M059J (cell line): ENCODE measurements at places on chromosomes 5 and 9. TPM values are rescaled to one million over a fixed set of nuclear protein-coding genes. Genes with fewer than 3 reads are reported as not detected.

The GPR151 gene
- not detected in 2 replicates for total RNA-seq

The C7 gene
- total RNA-seq: 0.84 and 7.4 TPM in 2 replicates

The TXNDC8 gene
- total RNA-seq: not detected in 2 replicates

The BARX1 gene
- 0.69 TPM in 1 of 2 replicates, not detected in the other for total RNA-seq

The PRR7 gene
- 24.8 and 44.4 TPM in 2 replicates for total RNA-seq

The SLC6A3 gene
- not detected in 2 replicates for total RNA-seq

The GPR150 gene
- total RNA-seq: 0.34 and 2.4 TPM in 2 replicates

GRCh38 chr5:2039180-2039531, 156.4 kb upstream of the IRX4 start:
- DNase-seq: no peak

DNA sequence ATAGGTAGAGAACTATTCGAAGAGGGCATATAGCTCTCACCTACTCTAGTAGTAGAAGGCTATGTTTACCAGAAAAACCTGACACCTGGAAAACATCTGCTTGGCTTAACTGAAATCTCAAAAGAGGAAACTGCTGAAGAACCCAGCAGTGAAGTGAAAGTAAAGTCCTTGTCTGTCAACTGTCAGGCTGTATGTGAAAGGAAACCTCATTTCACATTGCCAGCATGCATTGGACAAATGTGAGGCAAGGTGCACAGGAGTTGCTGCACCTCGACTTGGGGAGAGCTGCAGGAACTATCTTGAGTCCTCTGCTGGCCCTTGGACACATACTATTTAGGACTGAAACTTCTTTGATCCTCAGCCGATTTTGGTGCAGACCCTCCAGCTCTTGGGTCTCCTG, 53.3 kb downstream of the NREP start:
- no peak for DNase-seq

- DNase-seq: peak; percentile 71
These were observed 86.7 kb downstream of the INSYN2B start for GRCh38 chr5:169893571-169893970.

- no peak for DNase-seq
These were observed 28.2 kb downstream of the TPPP start for GRCh38 chr5:664994-665360.

DNA sequence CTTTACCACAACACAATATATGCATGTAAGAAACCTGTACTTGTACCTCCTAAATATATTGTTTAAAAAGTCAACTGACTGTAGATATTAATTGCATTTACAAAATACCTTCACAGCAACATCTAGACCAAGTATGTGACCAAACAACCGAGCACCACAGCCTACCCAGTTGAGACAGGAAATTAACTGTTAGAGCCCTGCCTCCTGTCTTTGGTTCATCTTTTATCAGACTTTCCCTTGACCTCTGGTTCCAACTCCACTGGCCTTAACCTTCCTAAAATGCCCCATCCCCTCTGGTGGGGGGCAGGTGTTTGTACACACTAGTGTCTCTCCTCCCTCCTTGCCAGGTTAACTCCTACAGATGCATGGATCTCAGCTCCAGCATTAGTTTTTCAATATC, 155.0 kb upstream of the PANK3 start:
- no peak for DNase-seq

- no peak for DNase-seq
These were observed 15.3 kb downstream of the FPGS start for GRCh38 chr9:127817881-127818434.

DNA sequence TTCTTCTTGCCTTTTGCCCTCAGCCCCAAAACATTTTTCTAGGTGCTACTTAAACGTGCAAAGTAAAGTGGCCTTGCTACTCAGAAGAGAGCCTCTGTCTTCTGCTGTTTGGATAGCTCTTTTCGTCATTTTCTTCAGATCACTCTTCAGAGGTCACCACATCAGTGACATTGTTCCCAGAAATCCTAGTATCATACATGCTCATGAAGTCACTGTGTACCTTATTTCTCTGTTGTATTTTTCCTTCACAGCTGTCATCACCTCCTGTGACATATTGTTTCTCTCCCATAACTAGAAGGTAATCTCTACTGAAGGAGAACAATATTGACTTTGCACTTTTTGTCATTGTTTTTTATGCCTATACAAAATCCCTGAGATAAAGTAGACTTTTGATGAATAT, 237.0 kb upstream of the CDH18 start:
- no peak for DNase-seq

- DNase-seq: no peak
These were observed 76.2 kb downstream of the C7 start for GRCh38 chr5:40985501-40985900.

DNA sequence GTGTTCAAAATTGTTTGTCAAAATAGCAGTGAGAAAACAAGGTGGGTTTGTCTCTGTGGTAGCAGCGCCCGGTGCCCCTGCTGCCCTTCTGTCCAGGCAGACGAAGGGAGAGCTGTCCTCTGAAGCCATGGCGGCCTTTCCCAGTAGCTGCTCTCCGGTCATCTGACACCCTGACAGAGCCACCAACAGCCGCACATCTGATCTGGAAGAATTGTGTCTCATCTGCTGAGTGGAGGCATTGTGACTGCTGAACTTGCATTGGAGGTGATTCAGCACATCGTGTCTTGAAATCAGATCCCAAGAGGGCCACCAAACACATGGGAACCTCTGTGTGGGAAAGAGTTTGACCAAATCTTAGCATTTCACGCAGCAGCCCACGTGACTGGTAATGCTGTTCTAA, 337.6 kb upstream of the IRX1 start:
- DNase-seq: no peak

- DNase-seq: no peak
These were observed 13.0 kb upstream of the DPM2 start for GRCh38 chr9:127950513-127951289.

DNA sequence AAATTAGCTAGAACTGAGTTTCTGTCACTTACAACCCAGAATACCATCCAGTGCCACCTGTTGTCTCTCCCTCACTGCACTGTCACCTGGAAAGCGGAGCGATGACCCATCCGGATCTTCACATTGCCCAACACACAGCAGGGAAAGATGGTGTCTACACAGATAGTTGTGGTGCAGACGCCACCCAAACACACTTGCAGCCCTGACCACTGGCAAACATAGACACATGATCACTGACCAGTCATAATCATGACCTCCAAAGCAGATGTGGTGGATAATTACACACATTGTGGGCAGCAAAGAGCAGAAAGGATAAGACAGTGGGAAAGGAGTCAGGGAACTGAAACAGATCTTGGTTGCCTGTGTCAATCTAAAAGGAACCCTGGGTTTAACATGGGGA, 64.7 kb downstream of the GABBR2 start:
- no peak for DNase-seq

DNA sequence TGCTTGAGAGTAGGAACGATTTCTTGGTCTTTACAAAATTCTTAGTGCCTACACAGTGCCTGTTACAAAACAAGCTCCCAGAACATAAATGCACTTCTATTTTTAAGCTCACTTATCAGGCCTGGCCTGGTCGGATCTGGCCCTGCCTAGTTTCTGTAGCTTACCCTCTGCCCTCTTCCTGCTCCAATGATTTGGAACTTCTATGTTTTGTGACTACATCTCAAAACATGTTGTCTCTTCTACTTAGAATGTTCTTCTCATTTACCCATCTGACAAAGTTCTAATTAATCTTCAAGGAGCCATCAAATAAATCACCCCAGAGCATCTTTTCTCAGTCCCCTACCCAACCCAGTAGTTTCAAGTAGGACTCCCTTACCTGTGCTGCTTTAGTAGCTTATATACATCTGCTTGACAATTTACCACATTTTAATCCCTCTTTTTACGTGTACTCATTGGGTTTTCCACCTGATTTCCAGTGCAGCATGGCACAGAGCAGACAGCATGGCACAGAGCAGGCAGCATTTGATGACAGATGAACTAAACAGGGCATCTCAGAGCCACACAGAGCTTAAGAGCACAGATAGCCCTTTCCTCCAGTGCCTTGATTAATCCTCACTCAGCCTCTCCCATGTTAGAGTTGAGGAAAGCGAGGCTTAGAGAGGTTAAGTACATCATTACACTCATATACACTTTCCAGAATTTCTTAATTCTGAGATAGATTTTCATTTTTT, 171.9 kb downstream of the MAPKAP1 start:
- no peak for DNase-seq

DNA sequence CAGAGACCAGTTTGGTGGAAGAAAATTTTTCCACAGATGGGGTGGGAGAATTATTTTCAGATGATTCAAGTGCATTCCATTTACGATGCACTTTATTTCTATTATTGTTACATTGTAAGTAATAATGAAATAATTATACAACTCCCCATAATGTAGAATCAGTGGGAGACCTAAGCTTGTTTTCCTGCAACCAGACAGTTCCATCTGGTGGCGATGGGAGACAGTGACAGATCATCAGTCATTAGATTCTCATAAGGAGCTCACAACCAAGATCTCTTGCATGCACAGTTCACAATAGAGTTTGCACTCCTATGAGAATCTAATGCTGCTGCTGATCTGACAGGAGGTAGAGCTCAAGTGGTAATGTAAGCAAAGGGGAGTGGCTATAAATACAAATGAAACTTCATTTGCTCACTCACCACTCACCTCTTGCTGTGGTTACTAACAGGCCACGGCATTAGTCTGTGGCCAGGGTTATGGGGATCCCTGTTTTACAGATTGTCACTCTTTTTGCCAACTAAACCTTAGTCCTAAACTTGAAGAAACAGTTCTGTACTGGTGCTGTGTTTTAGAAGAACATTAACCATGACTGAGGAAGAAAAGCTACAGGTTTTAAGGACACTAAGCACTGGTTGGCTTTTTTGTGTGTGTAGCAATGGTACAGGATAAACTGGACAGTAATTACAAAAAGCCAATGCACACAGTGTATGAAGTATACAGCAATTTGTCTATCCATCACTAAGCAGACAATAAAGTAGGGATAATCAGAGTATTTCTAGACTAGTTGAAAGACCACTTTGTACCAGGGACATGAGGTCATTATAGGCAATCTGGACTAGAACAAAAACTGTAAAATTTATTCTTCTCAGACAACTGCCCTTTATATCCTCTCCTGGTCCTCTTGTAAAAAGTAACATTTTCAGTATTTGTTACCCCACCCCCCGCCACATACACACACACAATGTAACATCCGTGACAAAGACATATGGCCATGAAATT, 9.9 kb downstream of the TMEM232 start:
- DNase-seq: peak; percentile 4

DNA sequence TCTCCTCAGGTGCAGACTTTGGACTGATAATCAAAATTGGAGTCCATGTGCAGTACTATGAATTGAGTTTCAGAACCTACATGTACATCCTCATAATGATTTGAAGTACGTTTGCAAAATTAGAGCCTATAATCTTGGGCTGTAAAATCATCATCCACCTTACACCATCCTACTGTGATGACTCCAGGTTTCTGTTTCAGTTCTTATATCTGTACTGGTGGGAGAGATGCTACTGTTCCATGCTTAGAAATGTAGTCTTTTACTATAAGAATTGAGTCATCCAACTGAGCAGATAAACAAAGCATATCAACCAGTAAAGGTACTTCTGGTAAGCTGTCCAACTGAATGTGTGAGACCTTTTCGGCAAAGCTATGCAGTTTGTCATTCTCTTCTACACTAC, 586.3 kb upstream of the FAM174A start:
- DNase-seq: no peak

DNA sequence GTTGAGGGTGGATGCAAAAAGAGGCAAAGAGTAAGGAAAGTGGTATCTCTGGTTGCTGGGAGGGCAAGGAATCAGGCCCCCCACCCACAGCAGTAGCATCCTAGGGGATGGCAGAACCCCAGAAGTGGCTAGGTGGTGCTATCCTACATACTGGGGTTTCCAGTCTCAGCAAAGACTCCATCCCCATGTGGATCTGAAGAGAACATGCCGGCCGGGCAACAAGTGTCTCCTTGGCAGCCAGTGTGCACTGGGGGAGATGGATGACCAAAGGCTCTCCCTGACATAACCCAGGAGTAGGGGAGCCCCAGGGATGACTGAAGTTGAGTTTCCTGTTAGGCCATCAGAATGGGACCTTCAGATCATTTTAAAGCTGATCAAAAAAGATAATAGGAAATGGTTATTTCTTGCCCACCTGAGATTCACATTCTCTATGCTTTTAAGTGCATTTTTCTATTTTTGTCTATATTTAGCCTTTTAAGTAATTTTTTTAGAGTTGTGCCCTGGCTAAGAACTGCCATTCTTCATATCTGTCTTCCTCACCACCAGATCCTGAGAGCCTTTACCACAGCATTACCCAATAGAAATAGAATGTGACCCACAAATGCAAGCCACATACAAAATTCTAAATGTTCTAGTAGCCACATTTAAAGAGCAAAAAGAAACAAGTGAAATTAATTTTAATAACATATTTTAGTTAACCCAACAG, 78.7 kb upstream of the SMIM23 start:
- no peak for DNase-seq

DNA sequence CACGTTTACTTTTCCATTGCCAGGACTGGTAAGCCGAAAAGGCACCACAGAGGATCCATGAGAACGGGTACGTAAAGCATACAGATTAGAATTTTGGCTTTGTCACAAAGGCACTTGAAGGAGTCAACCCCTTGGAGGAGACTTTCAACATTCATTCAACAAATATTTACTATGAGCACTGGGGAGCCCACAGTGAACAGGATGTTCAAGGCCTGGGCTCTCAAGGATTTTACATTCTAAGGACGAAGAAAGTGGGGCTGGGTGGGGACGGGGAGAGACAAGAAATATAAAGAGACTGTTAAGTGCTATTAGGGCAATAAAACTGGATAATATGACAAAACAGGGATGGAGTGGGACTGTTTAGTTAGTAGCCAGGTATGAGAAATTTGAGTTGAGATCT, 66.0 kb downstream of the KLF4 start:
- DNase-seq: no peak

DNA sequence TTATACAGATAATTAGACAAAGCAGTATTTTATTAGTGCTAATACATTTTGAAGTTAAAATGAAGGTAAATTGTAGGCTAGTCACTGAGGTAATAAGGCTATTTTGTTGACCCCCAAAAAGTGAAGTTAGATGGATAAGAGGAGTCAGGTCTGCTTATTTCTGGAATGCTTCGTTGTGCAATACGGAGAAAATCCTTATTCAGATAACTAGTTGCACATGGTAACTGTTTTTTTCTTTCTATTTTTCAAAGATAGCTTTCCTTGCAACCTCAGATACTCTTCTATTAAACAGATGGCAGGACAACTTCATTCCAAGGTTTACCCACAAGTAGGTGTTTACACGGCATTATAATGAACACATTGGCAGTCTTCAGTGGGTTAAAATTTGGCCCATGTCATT, 101.1 kb downstream of the TMEM174 start:
- DNase-seq: no peak

- no peak for DNase-seq
These were observed 88.1 kb downstream of the KIF4B start for GRCh38 chr5:155101697-155102096.

- no peak for DNase-seq
These were observed 107.1 kb upstream of the TAS2R1 start for GRCh38 chr5:9737265-9737664.
